RPMI7951 (cell line): ENCODE measurements at places on chromosomes 4 and X.

- peak; percentile 68 for DNase-seq
Measured at GRCh38 chrX:34918856-34919255, 23.7 kb upstream of the FAM47B start.

DNA sequence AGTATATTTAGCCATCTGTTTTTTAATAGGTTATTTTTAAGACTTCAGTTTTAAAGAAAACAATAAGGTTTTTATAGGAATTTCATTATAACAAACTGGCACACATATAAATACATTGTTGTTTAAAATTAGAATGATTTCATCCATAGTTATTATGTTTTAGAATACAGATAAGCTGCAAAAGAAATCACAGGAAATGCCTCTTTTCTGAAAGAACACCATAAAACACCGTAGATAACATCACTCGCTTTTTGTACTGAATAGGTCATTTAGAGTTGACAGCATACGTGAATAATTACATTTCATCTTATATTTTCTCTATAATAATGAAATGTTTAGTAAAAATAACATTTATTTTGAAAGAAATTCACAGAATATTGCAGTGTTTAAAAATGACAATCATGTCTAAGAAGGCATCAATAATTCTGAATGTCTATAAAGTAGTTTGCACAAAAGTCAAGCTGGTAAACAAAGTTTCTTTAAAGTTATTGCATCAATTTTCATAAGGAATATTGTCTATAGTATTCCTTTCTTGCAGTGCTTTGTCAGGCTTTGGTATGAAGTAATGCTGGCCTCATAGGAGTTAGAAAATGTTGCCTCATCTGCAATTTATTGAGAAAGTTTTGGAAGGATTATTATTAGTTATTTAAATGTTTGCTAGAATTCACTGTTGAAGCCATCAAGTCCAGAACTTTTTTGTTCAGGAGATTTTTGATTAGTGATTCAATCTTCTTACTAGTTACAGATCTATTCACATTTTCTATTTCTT, 17.9 kb upstream of the VEGFC start:
- DNase-seq, result no peak

- DNase-seq, result no peak
Measured at GRCh38 chrX:30904186-30904585, 15.1 kb upstream of the TAB3 start.

DNA sequence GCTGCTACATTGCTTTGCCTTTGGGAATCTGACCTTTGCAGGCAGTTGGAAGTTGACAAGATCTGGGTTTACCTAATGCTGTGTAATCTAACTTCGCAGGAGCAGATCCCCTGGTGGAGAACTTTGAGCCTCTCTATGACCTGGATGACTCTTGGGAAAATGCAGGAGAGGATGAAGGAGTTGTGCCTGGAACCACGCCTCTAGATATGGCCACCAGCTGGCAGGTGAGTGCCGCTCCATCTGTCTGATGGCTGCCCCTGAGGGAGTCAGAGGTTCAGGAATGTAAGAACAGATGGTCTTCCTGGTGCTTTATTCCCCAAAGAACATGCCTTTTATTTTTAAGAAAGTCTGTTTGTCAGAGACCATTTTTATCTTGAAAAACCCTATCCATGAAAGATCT, 109.3 kb downstream of the NFKB1 start:
- no peak for DNase-seq

DNA sequence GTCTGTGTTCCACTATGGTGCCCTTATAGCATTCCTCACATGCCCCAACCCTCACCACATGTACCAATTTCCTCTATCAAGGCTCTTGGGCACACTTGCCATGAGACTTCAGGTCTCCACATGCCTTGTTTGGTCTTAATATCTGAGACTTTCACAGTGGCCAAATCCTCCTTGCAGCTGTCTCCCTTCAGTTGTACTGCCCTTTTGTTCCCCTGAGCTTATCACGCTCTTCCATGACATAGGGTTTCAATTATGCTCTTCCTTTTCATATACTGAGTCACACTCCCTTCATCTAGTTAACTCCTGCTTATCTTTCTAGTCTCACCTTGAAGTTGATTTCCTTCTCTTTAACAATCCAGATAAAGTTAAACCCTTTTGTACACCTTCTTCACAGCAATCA, 212.9 kb downstream of the PDHA2 start:
- DNase-seq, result no peak

DNA sequence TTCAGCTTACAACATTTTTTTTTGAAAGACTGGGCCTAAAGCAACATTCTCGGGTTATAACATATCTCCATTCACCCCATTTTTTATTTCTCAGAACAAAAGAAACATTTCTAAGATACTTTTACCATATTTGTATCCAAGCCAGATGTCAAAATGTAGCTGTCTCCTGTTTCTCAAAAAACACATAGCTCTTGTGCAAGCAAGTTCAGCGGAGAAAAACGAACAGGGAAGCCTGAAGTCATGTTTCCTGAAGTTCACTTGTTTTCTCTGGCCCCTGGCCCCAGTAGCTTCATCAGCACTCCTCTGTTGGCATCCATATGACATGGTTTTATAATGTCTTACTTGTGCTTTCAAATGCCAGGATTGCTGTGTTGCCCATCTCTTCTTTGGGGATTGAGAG, 218.2 kb downstream of the BANK1 start:
- no peak for DNase-seq

GRCh38 chrX:40660381-40660780, 13.0 kb upstream of the CXorf38 start:
- no peak for DNase-seq

GRCh38 chrX:81231476-81231875, 29.6 kb downstream of the SH3BGRL start:
- no peak for DNase-seq

DNA sequence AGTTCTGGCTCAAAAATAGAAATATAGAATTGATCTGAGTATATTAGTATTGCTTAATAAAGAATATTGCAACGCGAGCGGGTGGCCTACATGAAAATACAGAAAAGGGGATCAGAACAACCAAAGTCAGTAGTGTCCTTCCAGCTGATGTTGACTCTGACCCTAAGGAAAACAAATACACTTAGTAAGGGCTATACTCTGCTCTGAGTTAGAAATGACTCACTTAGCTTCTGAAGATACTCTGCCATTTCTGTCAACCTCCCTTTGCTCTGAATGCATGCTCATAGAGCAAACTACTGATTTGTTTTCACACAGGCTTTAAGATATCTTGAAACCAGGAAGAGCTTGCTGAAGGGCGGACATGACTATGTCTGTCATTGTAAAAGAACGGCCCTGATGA, 22.6 kb upstream of the NMU start:
- DNase-seq, result no peak

DNA sequence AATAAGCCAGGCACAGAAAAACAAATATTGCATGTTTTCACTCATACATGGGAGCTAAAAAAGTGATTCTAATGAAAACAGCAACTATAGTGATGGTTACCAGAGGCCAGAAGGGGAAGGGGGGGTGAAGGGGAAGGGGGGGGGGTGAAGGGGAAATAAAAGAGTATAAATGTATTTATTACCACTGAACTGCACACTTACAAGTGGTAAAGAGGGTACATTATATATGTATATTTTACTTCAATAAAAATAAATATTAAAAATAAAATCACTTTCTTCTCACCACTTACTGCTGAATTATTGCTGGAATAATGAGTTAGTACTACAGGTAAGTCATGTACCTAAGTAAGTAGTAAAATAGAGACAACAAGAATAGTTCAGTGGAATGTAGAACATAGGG, 2.1 kb upstream of the VCX3B start:
- DNase-seq, result no peak

DNA sequence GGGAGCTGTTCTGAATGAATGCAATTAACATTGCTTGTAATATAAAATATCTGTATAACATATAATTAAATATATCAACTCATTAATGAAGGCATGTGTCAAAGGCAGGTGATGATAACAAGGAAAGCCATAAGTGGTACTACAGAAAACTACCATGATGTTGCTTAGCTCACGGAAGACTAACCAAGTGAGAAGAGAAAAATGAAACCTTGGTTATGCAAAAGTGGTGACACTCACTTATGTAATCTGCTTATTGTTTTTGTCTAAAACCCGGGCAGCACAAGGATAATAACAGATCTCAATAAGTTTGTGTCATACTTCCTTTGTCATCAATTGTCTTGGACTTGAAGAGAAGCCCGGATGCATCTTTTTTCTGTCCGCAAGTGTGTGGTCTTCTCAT, 156.4 kb downstream of the HS6ST2 start:
- DNase-seq, result no peak

DNA sequence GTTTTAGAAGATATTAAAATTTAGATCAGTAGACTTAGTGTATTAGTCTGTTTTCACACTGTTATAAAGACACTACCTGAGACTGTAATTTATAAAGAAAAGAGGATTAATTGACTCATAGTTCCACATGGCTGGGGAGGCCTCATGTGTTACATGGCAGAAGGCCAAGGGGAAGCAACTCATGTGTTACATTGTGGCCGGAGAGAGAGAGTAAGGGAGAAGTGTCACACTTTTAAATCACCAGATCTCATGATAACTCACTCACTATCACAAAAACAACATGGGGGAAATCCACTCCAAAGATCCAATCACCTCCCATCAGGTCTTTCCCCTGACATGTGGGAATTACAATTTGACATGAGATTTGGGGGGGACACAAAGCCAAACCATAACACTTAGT, 1159.7 kb upstream of the PCDH7 start:
- no peak for DNase-seq

GRCh38 chr4:80195441-80196140, 1.7 kb upstream of the PRDM8 start:
- DNase-seq, result no peak

DNA sequence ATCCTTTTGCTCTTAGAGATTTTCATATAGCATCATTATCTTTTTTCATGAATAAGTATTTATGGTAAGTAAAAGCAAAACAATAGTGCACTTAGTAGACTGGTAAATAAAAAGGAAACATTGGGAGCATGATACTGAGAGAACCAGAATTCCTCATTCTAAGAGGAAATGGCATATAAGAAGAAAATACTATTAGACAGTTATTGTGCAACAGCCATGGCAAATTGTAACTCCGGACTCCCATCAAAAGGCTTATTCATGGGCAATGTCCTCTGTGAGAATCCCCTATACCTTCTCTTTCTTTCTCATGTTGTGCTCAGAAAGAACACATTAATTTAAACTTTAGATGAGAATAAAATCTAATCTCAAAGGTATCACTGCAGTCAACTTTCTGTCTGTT, 42.4 kb downstream of the SPATA18 start:
- no peak for DNase-seq
